ENCODE measurements at places on chromosomes 6 and 20. TPM values are rescaled to one million over a fixed set of nuclear protein-coding genes. Genes with fewer than 3 reads are reported as not detected.

Gene SLC22A7
- total RNA-seq, result not detected

Gene MOG
- not detected for total RNA-seq

Gene RAMACL
- 0.23 TPM for total RNA-seq

Gene TBC1D22B
- 2.7 TPM for total RNA-seq

Gene COL9A3
- 133 TPM for total RNA-seq

Gene POM121L2
- total RNA-seq, result not detected

Gene RGS17
- total RNA-seq, result 2.0 TPM

Gene MAS1
- not detected for total RNA-seq

Gene RFX6
- not detected for total RNA-seq

Gene TRIM40
- total RNA-seq, result not detected

Gene CALHM4
- total RNA-seq, result not detected

Gene NKX2-4
- not detected for total RNA-seq

Gene NHSL1
- total RNA-seq, result 16.5 TPM

Gene CCDC170
- 0.94 TPM for total RNA-seq

Gene RAE1
- 18.5 TPM for total RNA-seq

Gene WFDC10B
- not detected for total RNA-seq

Gene FOXF2
- total RNA-seq, result 4.5 TPM

Gene MOCS3
- total RNA-seq, result 7.9 TPM

Gene HIVEP2
- 5.6 TPM for total RNA-seq

Gene FNDC1
- 0.17 TPM for total RNA-seq

Gene STK35
- total RNA-seq, result 16.5 TPM

Gene ZNF133
- total RNA-seq, result 12.8 TPM

Gene COX7A2
- total RNA-seq, result 257 TPM

Gene DNMT3B
- 1.2 TPM for total RNA-seq

Gene OPRM1
- total RNA-seq, result not detected

Gene LBP
- not detected for total RNA-seq

Gene DDX43
- total RNA-seq, result 0.09 TPM

Gene TMEM200A
- total RNA-seq, result 2.6 TPM

Gene ECT2L
- total RNA-seq, result not detected

Gene MDFI
- 30.8 TPM for total RNA-seq

Gene RSPO4
- not detected for total RNA-seq

Gene HSPA12B
- total RNA-seq, result 5.0 TPM

Gene PRL
- total RNA-seq, result not detected

Gene ADGB
- not detected for total RNA-seq

Gene MMP24
- total RNA-seq, result 0.93 TPM

Gene UNC5CL
- 0.12 TPM for total RNA-seq

Gene OGFRL1
- 10.6 TPM for total RNA-seq

Gene ZNF831
- total RNA-seq, result not detected

Gene PRR18
- total RNA-seq, result not detected

Gene NHLRC1
- 1.5 TPM for total RNA-seq

Gene FOXC1
- total RNA-seq, result 5.4 TPM

Gene GTSF1L
- not detected for total RNA-seq

Gene ATP6V1G2
- 2.7 TPM for total RNA-seq

Measured in pericardium fibroblast (primary cell).